CD8-positive, alpha-beta memory T cell (primary cell): ENCODE measurements at places on chromosomes 4 and X. TPM values are rescaled to one million over a fixed set of nuclear protein-coding genes. Genes with fewer than 3 reads are reported as not detected.

GRCh38 chr4:24053934-24054333, 164.1 kb upstream of the PPARGC1A start:
- no peak overlapping the region for H3K27ac ChIP-seq
- H3K4me1 ChIP-seq = no peaks in the 10 kb centered on the region
- H3K36me3 ChIP-seq = no peaks in the 10 kb centered on the region
- no peak overlapping the region for H3K4me3 ChIP-seq

GRCh38 chr4:10981096-10981495, 296.5 kb upstream of the CLNK start:
- no peaks in the 10 kb centered on the region for H3K4me1 ChIP-seq
- no peaks in the 10 kb centered on the region for H3K27me3 ChIP-seq
- H3K36me3 ChIP-seq = no peaks in the 10 kb centered on the region
- no peak overlapping the region for H3K27ac ChIP-seq
- no peak for DNase-seq

- H3K4me3 ChIP-seq = no peak overlapping the region
- H3K27ac ChIP-seq = no peak overlapping the region
- H3K4me1 ChIP-seq = no peaks in the 10 kb centered on the region
- DNase-seq = no peak
- H3K27me3 ChIP-seq = peaks cover 8% of the 10 kb centered on the region
These were observed 6.8 kb downstream of the CFAP99 start for GRCh38 chr4:2425386-2426068.

The TEX13C gene
- not detected for total RNA-seq

The MAP3K15 gene
- 0.13 TPM for total RNA-seq

- no peak for DNase-seq
- H3K4me1 ChIP-seq = no peaks in the 10 kb centered on the region
- no peaks in the 10 kb centered on the region for H3K27me3 ChIP-seq
- no peak overlapping the region for H3K4me3 ChIP-seq
- H3K27ac ChIP-seq = no peak overlapping the region
These were observed 661.2 kb upstream of the TENM3 start for GRCh38 chr4:181581983-181582382.

- H3K27ac ChIP-seq = no peak overlapping the region
- DNase-seq = no peak
- no peak overlapping the region for H3K4me3 ChIP-seq
- H3K27me3 ChIP-seq = no peaks in the 10 kb centered on the region
- H3K36me3 ChIP-seq = no peaks in the 10 kb centered on the region
These were observed 125.3 kb downstream of the COL4A6 start for GRCh38 chrX:108312957-108313356.

The NR0B1 gene
- not detected for total RNA-seq

DNA sequence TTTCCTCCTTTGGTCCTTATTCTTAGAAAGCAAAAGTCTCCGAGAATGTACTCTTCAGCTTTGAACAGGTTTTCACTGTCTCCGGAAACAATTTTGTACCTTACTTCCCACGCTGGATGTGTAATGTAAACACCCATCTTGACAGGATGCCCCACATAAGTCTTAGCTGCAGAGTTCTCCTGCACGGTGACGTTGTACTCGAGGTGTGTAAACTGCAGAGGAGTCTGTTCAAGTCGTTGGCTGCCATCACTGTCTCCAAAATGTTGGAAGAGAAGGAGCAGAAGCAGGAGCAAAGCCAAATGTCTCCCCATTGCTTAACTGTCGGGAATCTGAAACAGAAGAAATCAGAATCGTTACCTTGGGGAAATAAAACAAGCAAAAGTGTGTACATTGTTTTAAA, 14.1 kb downstream of the FAT1 start:
- no peaks in the 10 kb centered on the region for H3K4me1 ChIP-seq
- no peak for DNase-seq
- no peak overlapping the region for H3K27ac ChIP-seq
- no peaks in the 10 kb centered on the region for H3K27me3 ChIP-seq
- H3K36me3 ChIP-seq = no peaks in the 10 kb centered on the region
- no peak overlapping the region for H3K4me3 ChIP-seq
